ENCODE measurements at places on chromosomes 4 and X.
A peak's percentile ranks its signal among the peaks of the same experiment; 100 is the strongest.

- DNase-seq = no peak
These were observed 208.3 kb upstream of the JADE1 start for GRCh38 chr4:128600996-128601871.

DNA sequence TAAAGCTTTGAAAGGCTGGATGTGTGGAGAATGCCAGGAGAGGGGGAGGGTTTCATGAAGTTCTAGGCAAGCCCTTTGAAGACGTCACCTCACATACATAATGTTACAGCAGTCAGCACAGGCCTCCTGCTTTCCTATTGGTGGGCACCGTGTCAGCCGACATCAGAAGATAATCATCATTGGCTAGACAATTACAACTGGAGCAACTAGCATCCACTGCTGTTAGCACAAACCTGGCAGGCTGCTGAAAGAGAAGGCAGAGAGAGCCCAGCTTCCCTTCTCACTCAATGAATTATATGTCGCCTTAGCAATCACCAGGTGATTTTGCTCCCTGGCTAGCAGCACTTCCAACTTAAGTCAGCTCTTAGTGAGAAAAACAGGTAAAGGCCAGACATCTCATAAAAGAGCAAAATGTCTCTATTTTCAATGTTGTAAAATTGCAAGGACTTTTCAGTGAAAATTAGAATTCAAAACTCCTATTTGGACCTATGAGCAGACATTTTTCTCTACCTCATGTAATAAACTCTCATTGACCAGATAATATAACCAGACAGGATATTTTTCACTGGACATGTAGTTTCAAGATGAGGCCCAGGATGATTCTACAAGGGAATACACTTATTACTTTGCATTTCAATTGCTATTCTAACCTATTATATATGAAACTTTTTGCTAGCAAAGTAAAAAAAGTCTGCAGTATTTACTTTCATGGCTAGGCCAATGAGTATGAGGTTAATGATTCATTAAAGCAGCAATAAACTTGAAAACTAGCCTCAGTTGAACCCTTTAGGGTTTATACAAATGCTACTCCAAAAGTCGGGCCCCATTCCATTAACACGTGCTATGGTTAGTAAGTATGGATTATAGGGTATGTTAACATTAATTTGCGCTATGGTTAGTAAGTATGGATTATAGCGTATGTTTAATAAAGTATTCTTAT is 4.3 kb downstream of the ELOVL6 start:
- no peak for DNase-seq

DNA sequence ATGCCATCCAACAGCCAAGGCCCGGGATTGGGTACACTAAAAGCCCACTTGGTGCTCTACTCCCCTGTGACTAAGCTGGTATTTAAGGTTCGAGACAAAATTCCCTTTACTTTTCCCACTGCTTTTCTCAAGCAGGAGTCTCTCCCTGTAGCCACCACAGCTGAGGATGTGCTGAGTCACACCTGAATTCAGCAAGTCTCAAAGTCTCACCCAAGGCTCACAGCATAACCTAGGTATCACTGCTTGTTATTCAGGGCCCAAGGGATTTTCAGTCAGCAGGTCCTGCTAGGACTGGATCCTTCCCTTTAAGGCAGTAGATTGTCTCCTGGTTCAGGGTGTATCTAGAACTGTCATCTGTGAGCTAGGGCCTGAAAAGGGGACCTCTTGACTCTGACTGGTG is 39.2 kb downstream of the FMR1NB start:
- no peak for DNase-seq

GRCh38 chr4:6941796-6942195 is 32.2 kb downstream of the TBC1D14 start:
- no peak for DNase-seq

DNA sequence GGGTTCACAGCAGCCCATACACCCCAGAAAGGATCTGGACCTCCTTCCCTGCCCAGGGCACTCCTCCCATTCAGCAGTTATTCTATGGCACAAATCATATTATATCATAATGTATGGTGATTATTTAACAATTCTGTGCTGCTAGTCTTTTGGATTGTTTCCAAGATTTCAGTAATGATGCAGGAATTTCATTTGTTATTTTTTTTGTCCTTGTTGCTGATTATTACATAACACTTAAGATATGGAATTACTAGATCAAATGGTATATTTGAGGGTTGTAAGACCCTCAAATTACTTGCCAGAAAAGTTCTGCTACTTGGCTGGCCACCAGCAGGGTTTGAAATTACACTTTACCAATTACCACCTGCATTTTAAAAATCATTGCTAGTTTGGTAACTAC is 36.4 kb downstream of the QDPR start:
- no peak for DNase-seq

DNA sequence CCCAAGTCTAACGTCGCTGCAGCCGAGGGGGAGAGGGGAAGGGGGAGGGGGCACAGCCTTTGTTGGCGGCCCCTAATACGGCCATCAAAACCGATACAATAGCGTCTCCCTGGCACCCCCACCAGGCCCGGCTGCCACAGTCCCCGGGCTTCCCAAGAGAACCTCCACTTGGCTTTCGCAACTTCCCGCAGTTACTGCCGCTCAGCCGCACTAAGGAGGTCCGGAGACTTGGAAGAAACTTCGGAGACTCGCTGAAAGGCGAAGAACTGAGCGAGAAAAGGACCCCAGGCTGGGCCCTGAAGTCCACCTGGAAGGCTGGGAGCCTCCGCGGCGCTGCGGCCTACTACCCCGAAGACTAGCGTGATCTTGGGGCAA is 2.8 kb downstream of the NKX6-1 start:
- no peak for DNase-seq

DNA sequence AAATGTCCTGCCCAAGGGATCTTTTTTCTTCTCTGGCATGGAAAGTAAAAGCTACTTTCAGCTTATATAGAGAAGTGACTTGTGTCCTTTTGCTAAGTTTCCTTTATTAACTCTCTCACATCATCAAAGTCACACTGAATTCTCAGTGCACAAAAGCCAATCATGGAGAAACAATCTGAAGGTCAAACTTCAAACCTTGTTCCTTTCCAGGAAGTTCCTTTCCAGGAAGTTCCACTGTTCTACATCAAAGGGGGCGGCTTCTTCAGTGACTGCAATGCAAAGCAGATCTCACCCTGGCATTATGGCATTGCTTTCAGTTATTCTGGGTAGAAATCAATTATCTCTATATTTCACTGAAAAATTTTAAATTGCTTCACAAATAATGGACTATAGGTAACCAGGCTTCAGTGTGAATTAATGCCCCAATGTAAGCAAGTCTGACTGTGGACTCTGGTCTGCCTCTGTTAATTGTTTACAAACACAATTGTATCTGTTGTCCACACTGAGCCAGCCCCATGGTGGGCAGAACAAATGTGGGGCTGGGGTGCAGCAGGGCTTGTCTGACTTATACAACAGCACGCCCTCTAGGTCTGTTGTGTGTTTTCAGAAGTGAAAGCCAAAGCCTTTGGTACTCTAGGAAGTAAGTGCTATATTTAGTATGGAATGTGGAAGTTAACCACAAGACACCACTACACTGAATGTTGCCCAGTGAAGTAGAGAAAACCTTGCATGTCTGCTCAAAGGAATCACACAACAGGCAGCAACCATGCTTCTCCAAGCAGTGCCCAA is 98.8 kb downstream of the CDS1 start:
- DNase-seq = no peak

GRCh38 chr4:187289371-187289770 is 565.7 kb upstream of the FAT1 start:
- DNase-seq = no peak

- no peak for DNase-seq
These were observed 363.7 kb downstream of the FBXW7 start for GRCh38 chr4:152172146-152172545.

- DNase-seq = no peak
These were observed 50.3 kb downstream of the NELFA start for GRCh38 chr4:1958276-1959103.

DNA sequence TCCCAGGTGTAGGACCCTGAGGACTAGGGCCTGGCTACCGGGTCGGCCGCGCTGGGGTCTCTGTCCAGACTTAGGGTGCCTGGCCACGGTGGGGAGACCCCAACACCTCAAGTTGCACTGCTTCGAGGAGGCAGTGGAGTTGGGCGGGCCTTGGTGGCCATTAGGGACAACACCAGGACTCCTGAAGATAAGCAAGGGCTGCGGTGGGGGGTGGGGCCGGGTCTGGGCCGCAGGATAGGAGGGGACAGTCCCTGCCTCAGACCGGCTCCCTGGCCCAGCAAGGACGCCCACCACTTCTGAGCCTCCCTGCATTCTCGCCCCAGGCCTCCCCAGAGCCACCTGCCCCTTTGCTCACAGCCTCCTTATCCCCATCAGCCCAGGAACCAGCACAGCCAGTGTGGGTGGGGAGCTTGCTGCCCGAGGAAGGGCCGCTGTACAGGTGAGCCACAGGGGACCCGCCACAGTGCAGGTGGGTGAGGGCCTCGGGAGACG is 5.5 kb upstream of the MXD4 start:
- no peak for DNase-seq

GRCh38 chrX:1741816-1742394 is 127.0 kb downstream of the ASMT start:
- no peak for DNase-seq

DNA sequence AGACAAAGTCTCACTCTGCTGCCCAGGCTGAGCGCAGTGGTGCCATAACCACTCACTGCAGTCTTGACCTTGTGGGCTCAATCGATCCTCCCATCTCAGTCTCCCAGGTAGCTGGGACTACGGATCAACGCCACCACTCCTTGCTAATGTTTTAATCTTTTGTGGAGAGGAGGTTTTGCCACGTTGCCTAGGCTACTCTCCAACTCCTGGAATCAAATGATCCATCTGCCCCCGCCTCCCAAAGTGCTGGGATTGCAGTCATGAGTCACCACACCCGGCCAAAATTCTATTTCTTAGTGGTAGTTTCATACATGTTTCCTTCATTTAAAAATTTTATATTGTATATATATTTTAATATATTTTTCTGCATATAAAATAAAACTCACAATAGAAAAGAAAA is 125.8 kb upstream of the CLNK start:
- no peak for DNase-seq

- DNase-seq = no peak
These were observed 372.9 kb upstream of the TENM3 start for GRCh38 chr4:181870326-181870725.

DNA sequence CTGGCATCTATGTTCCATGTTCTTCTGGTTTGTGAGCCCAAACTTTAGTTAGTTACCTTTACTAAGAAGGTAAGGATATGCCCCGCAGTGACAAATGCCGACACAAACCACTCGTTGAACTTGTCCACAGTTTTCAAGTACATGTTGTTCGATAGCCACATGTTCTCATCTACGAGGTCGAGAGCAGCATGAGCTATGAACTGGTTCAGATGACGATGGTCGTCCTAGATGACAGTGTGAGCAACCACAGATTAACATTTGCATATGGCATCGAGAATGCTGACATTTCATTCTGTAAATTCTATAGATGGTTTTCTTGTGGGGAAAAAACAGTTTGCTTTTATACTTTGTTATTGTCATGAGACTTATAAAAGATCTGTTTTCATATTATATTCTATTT is 18.0 kb downstream of the TRAPPC2 start:
- DNase-seq = no peak

- no peak for DNase-seq
These were observed 26.0 kb upstream of the AWAT1 start for GRCh38 chrX:70208479-70208878.

- DNase-seq = no peak
These were observed 532.6 kb upstream of the EPHA5 start for GRCh38 chr4:66202870-66203269.

- DNase-seq = no peak
These were observed 53.6 kb downstream of the MAP7D2 start for GRCh38 chrX:20063153-20063552.

GRCh38 chrX:148577741-148578140 is 77.3 kb downstream of the AFF2 start:
- no peak for DNase-seq

DNA sequence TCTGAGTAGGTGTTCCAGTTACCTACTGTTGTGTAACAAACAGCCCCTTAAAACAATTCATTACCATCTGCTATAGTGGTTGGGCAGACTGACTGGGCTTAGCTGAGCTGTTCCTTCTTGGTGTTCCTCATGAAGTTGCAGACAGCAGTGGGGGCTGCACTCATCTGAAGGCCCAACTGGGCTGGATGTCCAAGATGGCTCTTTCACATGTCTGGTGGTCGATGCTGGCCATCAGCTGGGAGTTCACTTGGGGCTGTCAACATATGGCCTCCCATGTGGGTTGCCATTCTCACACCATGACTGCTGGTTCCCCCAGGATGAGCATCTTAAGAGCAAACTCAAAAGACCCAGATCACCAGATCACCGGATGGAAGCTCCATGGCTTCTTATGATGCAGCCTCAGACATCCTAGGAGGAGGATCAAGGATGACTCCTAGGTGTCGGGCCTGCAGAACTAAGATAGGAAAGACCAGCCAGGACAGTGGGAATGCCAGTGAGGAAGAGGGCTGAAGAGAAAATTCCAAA is 34.3 kb upstream of the PPP2R2C start:
- DNase-seq = peak; percentile 55

GRCh38 chrX:154372612-154373022 is 1.8 kb downstream of the FLNA start:
- DNase-seq = no peak

GRCh38 chr4:13483768-13484121 is 395 bp downstream of the RAB28 start:
- DNase-seq = peak; percentile 90

DNA sequence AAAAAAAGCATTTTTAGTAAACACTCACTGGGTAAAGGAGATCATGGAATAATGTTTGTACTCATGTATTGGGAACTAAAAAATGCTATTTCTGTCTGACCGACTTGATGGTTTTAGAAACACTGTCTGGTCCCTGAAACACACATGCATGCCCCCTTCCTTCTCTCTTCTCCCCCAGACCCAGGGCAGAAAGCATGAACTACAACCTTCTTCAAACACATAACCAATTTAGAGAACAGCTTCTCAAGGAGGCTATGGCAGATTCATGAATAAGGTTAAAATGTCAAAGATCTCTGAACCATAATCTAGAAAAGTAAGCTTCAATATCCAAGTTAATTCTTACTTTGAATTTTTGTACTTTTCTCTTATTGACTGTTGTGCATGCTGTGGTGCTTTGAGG is 6.0 kb downstream of the CCNA2 start:
- DNase-seq = no peak

DNA sequence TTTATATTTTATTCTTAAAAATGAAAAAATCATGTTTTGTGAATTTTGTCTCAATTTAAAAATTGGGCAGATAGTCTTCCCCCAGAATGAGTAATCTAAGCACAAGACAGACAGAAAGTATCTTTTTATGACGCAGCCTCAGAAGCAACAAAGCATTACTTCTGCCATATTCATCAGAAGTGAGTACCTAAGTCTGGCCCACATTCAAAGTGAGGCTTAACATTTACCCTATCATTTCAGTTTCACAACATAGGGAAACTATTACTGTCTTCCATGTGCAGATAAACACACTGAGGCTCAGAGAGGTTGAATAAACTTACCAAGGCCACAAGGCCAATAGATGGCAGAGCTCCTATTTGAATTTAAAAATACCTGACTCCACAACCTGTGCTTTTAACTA is 4.4 kb upstream of the PRDX4 start:
- no peak for DNase-seq

GRCh38 chrX:152635941-152636340 is 1.8 kb upstream of the GABRQ start:
- peak; percentile 37 for DNase-seq

GRCh38 chr4:42750091-42750490 is 93.2 kb upstream of the ATP8A1 start:
- no peak for DNase-seq

Data from vagina (tissue), 2 donors.